ENCODE measurements at places on chromosomes 6 and 20.

DNA sequence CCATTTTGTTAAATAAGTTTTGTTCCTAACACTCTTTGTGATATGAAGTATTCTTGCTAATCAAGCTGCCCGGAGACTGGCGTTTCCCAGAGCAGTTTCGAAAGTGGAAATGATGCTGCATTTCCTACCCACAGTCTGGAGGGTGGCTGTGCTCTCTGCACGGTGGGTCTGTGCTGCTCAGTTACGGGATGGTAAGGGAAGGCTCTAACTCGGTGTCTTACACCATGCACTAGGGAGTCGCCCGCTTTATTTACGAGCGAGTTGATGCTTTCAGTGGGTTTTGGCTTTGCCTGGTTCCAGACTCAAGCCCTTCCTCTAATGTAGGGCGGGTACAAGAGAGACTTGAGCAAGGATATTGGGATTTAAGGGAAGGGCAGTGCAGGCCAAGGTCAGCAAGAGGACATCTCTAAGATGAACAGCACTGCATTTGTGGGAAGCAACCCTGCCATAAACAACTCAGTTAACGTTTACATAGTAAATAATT lies 180.1 kb upstream of the AKAP12 start:
- DNase-seq = no peak

- no peak for DNase-seq
Observed at GRCh38 chr20:9241232-9241692, 172.4 kb downstream of the PLCB4 start.

GRCh38 chr6:52394251-52394666 lies 25.9 kb upstream of the EFHC1 start:
- no peak for DNase-seq

- no peak for DNase-seq
Observed at GRCh38 chr6:138997136-138997535, 9.1 kb upstream of the REPS1 start.

DNA sequence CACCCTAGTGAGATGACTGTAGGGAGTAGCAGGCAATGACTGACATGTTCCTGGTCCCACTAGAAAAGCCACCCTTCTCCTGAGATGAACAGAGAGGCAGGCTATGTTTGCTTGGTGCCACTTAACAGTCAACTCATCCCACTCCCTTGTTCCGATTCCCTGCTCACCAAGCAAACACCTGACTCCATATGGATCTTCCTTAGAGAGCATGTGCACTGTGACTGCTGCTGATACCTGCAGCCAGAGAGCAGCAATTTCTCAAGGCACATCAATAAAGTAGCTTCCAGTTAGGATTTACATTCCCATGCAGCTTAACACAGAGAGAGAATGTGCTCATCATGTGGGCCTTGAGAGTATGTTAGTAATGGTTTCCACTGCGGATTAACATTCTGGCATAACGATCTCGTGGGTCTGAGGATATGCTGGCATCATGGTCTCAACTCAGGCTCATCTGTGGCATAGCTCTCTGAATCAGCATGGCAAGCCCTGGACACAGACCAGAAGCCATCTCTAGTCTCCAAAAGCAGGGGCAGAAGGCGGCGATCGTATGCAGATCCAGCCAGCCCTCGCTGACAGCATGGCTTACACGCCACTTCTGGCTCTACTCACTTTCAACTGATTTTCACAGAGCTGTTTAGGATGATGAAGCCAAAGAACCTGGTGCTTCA lies 43.9 kb downstream of the ATXN1 start:
- no peak for DNase-seq

Measured in stimulated activated CD4-positive, alpha-beta T cell treated with anti-CD3 and anti-CD28 coated beads, Interleukin-15, amount 100 ng/mL, for 1 hour (primary cell).